ENCODE measurements at places on chromosomes 4 and X.

DNA sequence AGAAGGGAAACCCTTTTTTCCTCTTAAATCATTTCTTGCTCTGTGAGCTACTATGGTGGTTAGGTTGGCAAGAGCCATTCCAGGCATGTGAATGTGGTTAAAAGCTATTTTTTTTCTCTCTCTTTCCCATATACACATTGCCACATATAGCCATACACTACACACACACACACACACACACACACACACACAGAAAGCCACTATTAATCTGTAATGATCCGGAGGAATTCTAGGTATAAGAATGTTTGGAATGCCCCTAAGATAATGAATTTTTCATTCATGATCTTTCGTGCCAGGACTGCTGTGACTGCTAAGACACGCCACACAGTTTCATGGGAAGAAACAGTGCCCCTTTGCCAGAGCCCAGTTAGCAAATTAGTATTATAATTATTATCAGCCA, 21.8 kb upstream of the TLL1 start:
- DNase-seq, result no peak

DNA sequence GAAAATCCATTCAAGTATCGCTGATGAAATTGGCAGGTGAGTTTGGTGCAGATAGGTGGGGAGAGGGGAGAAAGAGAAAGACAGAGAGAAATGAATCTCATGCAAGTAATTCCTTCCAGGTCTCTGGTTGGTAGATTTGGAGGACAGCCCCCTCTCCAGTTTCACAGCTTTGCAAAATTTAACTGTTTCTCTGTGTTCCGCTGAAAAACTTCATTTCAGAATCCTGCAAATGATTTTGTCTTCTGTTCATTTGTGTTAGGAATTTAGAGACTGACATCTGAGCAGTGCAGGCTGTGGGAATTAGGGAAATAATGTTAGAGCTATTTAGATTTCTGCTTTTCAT, 328.5 kb downstream of the FBXW7 start:
- DNase-seq, result no peak

GRCh38 chr4:96766359-96766758, 926.5 kb downstream of the PDHA2 start:
- no peak for DNase-seq

- DNase-seq, result no peak
Measured at GRCh38 chr4:20196476-20196875, 55.2 kb upstream of the SLIT2 start.

DNA sequence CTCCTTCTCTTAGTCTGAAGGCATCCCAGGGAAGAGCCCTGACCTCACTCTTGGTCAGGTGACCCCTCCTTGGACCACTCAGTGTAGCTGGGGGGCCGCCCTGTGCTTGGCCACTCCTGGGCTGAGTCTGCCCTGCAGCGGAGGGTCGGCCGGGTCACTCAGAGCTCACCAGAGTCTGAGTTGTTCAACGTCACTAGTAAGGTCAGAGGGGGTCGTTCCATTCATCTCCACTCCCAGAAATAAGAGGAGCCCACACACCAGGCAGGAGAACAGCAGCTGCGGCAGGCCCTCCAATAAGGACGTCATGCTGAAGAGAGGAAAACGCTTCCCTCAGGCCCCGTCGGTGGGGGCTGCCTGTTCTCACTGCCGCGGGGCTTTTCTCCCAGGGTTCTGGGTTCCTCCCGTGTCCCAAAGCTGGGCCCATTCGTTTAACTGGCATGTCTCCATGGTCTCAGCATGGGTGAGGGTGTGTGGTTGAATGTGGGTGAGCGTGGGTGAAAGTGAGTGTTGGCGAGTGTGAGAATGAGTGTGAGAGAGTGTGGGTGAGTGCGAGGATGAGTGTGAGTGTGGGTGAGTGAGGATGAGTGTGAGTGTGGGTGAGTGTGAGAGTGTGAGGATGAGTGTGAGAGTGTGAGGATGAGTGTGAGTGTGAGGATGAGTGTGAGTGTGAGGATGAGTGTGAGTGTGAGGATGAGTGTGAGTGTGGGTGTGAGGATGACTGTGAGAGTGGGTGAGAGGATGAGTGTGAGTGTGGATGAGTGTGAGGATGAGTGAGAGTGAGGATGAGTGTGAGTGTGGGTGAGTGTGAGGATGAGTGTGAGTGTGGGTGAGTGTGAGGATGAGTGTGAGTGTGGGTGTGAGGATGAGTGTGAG, 47.7 kb downstream of the ING2 start:
- no peak for DNase-seq

GRCh38 chrX:70675284-70675683, 230.6 kb downstream of the DLG3 start:
- DNase-seq, result no peak

- no peak for DNase-seq
Measured at GRCh38 chr4:16417198-16417597, 190.9 kb upstream of the TAPT1 start.

GRCh38 chr4:169361756-169362155, 91.0 kb upstream of the SH3RF1 start:
- no peak for DNase-seq

DNA sequence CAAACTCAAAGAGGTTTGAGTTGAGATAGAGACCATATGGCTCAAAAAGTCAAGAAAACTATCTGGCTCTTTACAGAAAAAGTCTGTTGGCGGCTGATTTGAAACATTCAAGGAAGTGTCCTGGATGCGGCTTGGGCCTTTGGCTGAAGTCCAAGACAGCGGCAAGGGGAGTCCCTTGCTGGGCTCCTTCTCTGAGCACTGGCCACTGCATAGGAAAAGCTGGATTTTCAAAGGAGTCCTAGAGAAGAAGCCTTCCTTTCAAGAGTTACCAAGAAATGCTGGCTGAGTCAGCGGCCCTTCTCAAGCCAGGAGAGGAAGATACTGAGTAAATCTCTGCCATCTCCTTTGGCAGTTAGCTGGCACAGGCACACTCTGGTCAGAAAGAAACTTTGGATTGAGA, 12.1 kb downstream of the APLN start:
- DNase-seq, result no peak

DNA sequence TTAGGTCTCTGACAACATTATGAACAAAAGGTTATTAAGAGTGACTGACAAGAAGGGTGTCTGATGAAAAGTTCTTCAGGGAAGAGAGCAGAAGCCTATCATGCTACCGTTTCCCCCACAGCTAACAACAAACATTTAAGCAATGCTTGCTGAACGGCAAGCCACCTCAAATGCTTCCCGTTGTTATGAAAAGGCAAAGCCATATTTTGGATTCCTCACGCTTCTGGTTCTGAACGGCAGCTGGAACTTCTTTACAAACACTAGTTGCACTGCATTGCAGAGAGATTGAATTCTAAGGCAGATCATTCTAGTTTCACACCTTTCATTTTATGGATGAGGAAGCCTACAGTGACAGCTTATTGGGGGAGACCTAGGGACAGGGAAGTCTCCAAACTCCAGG, 48.6 kb upstream of the NAP1L5 start:
- DNase-seq, result no peak

GRCh38 chr4:95465010-95465409, 83.8 kb downstream of the UNC5C start:
- no peak for DNase-seq

GRCh38 chr4:124279741-124280140, 432.8 kb downstream of the ANKRD50 start:
- DNase-seq, result no peak

DNA sequence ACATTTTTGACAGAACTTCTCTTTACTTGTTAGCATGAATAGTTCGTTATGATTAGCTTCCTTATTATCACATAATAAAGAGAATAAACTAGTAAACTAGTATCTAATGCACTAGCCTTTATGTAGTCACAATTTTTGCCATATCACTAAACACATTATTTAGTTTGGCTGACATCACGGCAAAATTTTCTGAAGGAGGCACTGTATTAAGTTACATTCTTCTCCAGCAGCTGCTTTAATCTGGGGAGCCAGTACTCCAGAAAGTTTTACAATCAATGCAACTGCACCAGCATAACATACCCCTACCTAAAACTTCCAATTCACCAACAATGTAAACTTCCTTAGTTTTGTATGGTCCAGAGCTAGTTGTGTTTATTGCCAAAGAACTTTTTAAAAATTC, 87.8 kb downstream of the FIP1L1 start:
- DNase-seq, result no peak

- DNase-seq, result no peak
Measured at GRCh38 chr4:129822701-129823100, 726.7 kb downstream of the C4orf33 start.

GRCh38 chr4:112128452-112128851, 16.8 kb upstream of the FAM241A start:
- no peak for DNase-seq

- DNase-seq, result no peak
Measured at GRCh38 chrX:150118476-150118875, 180.2 kb upstream of the EOLA2 start.

DNA sequence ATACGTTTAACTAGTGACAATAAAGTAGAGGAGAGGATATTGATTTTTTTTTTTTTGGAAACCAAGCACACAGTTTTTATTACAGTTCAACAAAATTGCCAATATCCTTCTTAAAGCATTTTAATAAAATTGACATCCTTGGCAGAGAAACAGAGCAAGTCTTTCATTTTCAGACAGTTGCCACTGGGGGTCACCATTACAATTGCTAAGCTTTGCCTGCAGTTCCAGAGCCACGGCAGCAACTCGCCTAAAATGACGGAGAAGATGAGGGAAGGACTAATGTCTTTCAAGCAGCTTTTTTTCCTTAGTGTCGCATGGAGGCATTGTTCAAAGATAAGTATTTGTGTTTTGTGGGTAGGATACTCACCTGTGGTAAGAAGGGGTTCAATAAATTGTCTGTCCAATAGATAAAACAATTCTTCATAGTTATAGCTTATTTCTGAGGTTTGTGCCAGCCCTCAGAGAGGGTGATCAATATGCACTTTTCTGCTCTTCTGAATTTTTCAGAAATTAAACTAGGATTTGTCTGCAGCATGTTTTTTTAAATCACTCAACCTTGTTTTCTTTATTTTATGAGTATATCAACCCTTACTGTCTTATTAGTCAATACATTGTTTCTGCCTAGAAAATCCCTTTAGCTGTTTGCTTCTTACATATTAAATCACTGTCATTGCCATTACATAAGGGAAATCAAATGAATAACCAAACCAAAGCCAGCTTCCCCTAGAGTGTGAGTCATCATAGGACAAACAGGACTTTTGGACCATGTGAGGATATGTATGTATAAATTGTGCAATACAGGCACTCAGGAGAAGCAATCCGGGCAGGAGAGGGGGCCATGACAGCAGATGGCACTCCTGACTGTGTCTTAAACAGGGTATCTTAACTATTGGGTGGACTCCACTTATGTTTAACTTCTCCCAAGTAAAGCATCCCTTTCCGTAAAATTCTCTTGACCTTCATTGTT, 508.1 kb upstream of the ARX start:
- peak; percentile 1 for DNase-seq

DNA sequence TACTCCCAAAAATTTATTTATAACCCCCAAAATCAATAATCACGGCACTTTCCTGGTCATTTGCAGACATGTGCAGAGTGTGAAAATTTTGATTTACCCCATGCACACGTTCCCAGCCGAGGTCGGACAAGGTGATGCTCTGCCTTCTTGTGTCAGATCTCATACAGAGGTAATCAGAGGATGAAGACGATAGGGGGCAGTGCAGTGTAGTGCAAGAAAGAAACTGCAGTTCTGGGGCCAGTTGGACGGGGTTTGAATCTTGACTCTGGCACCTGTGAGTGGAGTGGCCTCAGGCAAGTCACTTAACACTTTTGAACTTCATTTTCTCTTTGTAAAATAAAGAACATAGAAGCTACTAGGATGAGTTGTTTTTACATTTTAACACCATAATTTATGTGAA, 88.4 kb downstream of the FRMPD3 start:
- peak; percentile 15 for DNase-seq

DNA sequence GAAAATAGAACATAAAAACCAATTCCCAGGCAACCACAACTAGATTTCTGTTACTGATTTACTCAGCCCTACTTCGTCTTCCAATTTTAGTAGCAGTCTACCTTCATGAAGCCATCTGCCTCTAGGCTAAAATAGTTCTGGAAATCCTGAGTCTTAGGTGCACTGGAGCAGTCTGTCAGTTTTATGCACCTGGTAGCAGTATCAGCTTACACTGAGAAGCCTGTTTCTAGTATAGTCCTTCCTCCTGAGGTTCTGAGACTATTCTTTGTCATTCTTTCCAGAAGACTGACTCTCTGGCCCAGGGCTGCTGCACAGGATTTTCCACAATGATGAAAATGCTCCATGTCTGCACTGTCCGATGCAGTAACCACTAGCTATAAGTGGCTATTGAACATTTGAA, 16.9 kb upstream of the HPRT1 start:
- DNase-seq, result peak; percentile 64

- no peak for DNase-seq
Measured at GRCh38 chr4:10466161-10466560, 8.9 kb upstream of the ZNF518B start.

DNA sequence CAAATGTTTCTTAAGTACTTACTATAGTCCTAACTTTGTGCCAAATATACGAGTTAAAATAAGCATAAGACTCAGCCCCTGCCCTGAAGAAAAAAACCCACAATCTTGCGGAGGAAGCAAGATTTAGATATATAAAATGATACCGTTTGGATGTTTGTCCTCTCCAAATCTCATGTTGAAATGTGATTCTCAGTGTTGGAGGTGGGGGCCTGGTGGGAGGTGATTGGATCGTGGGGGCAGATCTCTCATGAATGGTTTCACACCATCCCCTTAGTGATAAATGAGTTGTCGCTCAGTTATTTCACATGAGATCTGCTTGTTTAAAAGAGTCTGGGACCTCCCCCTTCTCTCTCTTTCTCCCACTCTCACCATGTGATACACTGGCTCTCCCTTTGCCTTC, 28.7 kb downstream of the EFHC2 start:
- DNase-seq, result no peak

- no peak for DNase-seq
Measured at GRCh38 chr4:337932-338758, 531 bp downstream of the ZNF141 start.

GRCh38 chr4:146061610-146062334, 113.7 kb upstream of the LSM6 start:
- peak; percentile 38 for DNase-seq

DNA sequence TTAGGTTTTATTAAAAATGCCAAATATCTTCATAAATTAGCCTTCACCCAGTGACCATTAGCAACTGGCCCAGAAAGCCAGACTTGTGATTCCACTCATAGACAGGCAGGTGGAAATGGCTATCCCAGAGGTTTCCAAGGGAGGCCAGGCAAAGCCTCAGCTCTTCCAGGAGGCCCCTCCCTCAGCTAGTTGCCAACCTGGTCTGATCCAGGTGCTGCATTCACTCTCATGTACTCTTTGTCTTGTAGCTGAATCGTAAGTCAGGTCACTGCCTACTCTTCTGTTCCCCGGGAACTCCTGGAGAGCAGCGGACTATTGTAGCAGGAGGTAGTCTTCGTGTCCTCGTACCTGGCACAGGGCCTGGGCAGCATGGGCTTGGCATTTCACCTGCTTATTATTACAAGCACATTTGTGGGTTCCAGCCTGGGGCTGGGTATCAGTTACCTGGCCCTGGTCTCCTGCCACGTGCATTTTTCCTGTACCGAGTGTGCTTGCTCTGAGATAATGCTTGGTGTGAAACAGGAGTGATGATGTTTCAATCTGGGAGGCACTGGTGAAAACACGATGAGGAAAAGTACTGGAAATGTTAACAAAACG, 101.6 kb downstream of the FAM193A start:
- no peak for DNase-seq

- no peak for DNase-seq
Measured at GRCh38 chr4:105765690-105766407, 57.3 kb downstream of the GSTCD start.
